ENCODE measurements at places on chromosomes 7 and 10.

- DNase-seq: peak; percentile 82
Measured at GRCh38 chr10:132961787-132962622, 19.6 kb upstream of the CFAP46 start.

DNA sequence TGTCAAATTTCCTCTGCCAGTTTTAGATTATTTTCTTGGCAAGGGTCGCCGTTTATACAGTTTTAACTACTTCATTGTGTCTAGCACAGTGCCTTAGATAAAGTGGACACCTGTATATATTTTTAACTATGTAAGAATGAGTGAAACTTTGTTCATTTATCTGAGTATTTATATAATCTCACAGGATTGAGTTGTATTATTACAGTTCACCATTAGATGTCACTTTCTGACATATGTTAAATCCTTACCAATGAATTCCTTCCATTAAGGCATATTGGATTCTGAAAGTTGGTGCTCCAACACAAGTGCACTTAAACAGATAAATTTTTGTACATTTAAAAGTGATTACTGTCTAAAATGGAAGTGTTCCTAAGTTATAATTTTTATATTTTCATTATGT, 43.0 kb downstream of the ZMYND11 start:
- peak; percentile 10 for DNase-seq

- DNase-seq: no peak
Measured at GRCh38 chr10:64506963-64507362, 985.8 kb downstream of the REEP3 start.

GRCh38 chr10:57657164-57657765, 610.4 kb downstream of the IPMK start:
- peak; percentile 65 for DNase-seq

DNA sequence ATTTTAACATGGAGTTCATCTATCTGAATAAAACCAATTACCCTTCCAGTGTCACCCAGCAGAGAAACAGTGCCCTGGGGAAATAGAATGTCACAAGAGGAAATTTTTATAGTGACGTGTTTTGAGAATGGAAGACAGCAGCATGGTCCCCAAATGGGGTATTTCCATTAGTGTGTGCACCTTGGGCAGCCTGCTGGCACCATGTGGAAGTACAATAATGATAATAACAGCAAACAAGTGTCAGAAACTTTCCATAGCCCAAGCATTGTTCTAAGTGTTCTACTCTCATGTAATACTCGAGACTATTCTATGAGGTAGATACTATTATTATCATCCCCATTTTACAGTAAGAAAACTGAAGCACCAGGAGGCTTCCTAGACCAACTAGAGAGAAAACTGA, 2.2 kb upstream of the PDE1C start:
- no peak for DNase-seq

GRCh38 chr7:77235276-77235675, 35.7 kb upstream of the FGL2 start:
- DNase-seq: no peak

DNA sequence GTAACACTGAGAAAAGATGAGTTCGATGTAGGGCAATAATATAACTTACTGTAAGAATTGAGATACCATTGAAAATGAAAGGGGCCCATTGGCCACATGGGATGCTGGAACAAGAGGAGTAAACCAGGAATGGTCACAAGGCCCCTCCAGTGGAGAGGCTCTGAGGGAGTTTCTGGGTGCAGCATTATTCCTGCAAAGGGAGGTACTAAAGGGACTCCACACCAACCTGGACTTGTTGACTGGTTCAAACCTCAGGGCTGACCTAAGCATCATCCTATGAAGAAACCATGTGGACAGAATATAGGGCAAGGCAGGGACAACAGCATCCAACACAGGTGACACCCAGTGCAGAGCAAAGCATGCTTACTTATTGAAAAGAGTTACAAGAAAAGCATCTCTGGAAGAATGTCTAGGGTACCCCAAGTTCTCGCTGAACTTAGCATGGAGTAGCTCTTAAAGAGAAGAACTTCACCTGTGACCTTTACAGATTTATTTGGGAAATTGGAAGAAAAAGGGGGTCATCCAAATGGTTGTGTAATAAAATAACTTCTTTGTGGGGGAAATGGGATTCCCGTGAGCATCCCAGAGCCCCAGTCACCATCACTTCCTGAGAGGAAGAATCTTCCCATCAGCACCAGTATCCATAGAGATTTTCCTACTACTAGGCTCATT, 34.7 kb downstream of the PRSS2 start:
- DNase-seq: no peak

DNA sequence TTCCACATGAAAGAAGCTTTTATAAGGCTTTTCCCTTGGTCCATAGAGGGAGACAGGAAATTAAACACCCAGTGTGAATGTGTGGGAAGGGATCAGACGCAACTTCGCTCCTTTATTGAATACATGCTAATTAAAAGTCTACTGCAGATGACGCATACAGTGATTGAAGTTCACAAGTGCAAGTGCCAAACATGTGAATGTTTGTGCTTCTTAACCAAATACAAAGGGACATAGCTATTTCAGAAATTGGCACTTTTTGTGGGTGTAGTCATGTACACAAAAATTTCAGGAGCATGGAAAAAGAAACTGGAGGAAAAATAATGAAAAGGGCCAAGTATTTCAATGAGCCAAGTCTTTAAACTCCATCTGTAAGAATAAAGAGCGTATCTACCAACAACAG, 283.7 kb downstream of the SKAP2 start:
- no peak for DNase-seq

- no peak for DNase-seq
Measured at GRCh38 chr10:45241865-45242520, 73.4 kb downstream of the OR13A1 start.

DNA sequence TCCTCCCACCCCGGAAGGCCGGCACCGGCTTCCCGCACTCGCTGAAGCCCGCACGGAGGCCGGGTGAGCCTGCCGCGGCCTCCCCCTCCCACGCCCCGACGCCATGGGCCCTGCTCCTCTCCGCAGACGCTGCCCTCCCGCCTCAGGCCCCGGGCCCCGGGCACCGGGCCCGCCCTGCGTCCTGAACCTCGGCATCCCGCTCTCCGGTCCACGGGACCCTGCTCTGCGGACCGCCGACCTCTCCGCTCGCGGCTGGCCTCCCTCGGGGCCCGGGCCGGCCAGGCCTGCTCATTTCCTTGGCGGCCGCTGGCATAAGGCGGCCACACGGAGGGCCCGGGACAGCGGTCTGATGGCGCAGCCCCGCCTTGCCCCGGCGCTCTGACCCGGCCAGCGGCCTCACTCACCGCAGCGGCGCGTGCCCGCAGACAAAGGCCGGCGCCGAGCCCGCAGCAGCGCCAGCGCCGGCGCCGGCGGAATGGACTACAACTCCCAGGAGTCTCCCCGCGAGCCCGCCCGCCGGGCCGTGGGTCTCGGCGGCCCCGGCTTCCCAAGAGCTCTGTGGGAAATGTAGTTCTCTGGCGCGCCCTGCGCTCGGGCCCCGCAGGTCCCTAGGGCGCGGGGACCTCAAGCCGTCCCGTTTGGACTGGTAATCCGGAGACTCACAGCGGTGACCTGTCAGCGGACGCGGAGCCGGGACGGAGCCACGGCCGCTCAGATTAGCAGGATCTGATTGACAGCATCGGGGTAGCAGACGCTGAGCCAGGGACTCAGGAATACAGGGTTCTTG, at the start of gene ZNF32:
Gene ZNF32 (minus strand): TSS at position 484 of the 787 bp plus-strand sequence. CDS start 2,748 bp downstream, outside the sequence.
- DNase-seq: peak; percentile 86

GRCh38 chr10:59684006-59684405, 25.6 kb downstream of the SLC16A9 start:
- no peak for DNase-seq

DNA sequence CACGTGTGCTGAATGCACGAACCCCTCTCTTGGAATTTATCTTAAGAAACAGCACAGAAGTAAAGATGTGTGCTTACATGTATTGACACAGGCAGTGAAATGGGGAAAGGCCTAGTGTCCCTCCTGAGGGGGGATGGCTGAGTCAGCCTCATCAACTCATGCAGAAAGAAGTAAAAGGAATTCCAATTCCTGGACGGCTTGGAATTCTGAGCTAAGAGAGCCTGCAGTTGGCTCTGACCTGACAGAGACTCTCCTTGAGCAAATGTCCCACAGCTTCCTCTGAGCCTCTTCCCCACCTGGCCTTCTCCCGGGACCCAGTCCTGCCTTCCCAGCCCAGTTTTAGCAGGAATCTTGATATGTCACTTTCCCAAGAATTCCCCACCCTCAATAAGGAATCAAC, 542.4 kb upstream of the ADARB2 start:
- no peak for DNase-seq

- no peak for DNase-seq
Measured at GRCh38 chr10:13066527-13066926, 33.4 kb upstream of the OPTN start.

GRCh38 chr7:100682228-100682741, 8.7 kb downstream of the GNB2 start:
- no peak for DNase-seq

DNA sequence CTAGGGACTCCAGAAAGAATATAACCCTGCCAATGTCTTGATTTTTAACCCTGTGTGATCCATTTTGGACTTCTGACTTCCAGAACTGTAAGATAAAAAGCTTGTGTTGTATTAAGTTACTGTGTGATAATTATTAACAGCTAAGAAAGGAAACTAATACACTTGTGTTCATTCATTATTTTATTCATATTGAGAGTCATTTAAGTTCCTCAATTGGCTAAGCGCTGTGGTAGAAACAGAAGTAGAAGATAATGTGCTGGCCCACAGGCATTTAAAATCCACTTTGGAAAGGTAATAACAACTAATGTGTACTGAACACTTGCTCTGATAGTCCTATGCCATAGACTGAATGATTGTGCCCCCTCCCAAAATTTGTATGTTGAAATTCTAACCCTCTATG, 471.7 kb upstream of the GHITM start:
- DNase-seq: no peak

- no peak for DNase-seq
Measured at GRCh38 chr7:137073571-137074325, 205.3 kb downstream of the CHRM2 start.

DNA sequence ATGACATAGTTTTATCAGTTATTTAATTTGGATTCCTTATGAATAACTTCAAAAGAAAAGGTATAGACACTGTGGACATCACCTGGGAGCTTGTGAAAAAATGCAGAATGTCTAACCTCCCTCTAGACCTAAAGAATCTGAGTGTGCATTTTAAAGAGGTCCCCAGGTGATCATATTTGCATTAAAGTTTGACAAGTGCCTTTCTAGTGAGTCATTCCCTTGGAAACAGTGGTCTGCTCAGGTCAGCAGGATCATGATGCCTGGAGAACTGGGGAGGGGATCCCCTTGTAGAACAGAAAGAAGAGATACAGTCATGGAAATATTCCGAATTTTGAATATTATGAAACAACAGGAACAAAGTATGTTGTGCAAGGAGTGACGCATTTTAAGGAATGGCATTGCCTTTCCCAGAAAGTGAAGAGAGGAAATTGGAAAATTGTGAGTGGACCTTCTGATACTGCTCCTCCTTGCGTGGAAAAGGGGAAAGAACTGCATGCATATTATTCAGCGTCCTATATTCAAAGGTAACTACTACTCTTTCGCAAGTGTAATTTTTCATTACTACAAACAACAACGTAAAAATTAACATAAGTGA, 4.6 kb downstream of the STEAP2 start:
- no peak for DNase-seq

- DNase-seq: no peak
Measured at GRCh38 chr7:74307738-74308505, 18.7 kb downstream of the CLIP2 start.

DNA sequence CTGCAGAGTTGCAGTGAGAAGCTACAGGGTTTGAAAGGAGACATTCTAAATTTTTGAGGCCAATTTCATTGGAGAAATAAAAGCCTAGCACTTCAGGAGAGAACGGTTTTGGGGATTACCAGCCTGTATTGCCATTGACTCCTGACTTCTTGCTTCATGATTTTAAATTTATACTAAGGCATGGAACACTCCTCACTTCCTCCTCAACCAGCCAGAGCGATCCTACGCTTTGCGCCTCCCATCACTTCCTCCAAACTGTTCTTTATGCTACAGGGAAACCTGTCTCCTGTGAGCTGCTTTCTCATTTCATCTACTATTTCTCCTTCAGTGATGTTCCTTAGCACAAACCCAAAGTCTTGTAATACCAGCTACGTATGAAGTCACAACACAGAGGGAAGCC, 495.1 kb downstream of the SUGCT start:
- no peak for DNase-seq

- DNase-seq: no peak
Measured at GRCh38 chr10:23194966-23195845, 3.1 kb downstream of the PTF1A start.

DNA sequence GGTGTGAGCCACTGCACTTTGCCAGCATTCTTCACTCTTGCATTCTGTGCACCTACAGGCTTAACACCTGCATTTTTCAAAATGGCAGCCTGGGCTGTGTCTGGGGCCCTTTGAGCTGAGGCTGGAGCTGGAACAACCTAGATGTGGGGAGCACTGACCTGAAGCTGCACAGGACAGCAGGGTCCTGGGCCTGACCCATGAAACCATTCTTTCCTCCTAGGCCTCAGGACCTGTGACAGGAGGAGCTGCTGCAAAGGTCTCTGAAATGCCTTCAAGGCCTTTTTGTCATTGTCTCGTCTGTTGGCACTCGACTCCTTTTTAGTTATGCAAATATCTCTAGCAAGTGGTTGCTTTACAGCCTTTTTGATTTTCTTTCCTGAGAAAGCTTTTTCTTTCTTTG, 82.3 kb downstream of the INPP5A start:
- no peak for DNase-seq

DNA sequence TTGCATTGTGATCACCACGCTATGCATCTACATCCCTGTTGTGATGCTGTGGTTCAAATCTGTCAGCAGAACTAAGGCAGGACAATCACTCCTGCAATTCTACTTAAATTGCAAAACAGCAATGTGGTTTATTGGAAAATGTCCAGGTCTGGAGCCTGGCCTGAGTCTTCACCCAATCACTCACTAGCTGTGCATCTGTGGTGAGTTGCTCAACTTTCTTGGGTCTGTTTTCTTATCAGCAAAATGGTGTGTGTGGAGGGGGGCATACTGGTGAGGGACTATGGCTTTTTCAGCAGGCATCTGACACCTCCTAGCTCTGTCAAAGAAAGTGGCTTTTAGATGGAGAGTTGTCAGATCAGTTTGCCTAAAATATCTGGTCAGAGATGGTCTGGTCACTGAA, 108.3 kb upstream of the FEZF1 start:
- no peak for DNase-seq

DNA sequence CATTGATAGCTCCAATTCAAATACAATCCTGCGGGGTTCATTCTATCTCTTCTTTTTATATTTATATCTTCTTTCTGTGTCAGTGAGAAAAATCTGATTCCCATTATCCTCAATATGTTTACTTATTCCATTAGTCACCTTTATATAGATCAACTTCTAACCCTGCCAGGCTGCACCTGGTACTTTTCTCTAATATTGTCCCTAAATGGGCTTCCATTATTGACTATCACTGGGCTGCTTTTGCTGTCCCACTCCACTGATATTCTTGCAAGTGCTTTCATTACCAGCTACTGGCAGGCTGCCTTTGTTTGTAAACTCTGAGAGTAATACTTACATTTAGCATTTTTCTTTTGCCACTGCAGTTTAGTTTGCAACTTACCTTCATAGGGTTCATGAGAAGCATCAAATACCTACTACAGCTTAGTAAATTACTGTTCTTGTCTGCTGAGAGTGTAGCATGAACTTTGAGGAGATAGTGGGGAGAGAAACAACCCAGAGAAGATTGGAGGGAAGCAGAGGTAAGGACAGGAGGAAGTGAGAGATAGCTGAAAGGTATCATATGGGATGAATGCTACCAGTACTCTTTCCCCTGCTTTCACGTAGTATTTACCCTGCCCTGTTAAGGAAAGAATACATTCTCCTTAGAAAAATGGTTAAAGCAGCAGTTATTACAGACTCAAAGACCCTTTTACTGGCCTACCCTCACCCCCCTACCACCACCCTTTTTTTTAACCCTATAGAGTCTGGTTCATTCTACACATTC, 119.1 kb downstream of the PHTF2 start:
- DNase-seq: no peak

GRCh38 chr10:21056461-21056860, 159.3 kb upstream of the NEBL start:
- no peak for DNase-seq

All from activated CD4-positive, alpha-beta T cell treated with anti-CD3 and anti-CD28 coated beads, Interleukin-2, Interleukin-6, amounts not matched to agents 100 ng/mL and 50 ng/mL, durations not matched to agents 16 hours and 8 hours (primary cell).